ENCODE measurements at places on chromosomes 6 and 20.

GRCh38 chr6:137731960-137732616 is 135.0 kb upstream of the TNFAIP3 start:
- DNase-seq, result peak; percentile 33

- no peak for DNase-seq
Measured at GRCh38 chr6:37357288-37357687, 3.5 kb downstream of the RNF8 start.

GRCh38 chr20:20447196-20447595 is 79.3 kb downstream of the INSM1 start:
- DNase-seq, result no peak

GRCh38 chr20:62924442-62925075 is 1.7 kb downstream of the DIDO1 start:
- no peak for DNase-seq

- DNase-seq, result peak; percentile 59
Measured at GRCh38 chr6:14763139-14763538, 482.7 kb upstream of the JARID2 start.

- DNase-seq, result no peak
Measured at GRCh38 chr6:57432919-57433684, 115.7 kb downstream of the PRIM2 start.

DNA sequence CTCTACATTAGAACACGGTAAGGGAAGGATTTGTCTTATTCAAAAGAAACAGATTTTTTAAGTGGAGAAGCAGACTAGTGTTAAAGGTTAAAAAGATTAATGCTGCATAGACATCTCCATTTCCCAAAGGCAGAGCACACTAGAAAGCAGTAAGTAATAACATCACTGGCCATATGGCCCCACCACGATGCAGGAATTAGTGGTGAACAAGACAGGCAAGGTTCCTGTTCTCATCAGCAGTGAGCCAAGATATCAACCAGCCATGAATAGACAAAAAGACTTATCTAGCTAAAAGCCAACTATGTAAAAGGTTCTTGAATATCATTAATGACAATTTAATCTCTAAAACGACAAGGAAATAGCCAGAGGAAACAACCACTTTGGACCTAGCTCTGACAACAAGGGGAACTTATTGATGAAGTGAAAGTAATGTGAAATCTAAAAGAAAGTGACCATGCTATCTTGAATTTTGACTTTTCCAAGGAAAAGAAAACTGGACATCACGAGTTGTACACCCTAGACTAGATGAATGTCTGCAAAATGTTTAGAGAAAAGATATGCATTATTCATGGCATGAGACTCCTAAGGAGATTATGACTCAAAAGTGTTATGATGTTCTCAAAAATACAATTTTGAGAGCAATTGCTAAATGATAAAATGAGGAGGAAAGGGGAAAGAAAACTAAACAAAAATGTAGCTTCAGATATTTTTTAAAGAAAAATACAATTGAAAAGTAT is 157.9 kb upstream of the STXBP5 start:
- no peak for DNase-seq

- no peak for DNase-seq
Measured at GRCh38 chr6:136398453-136398852, 108.8 kb upstream of the BCLAF1 start.

- DNase-seq, result no peak
Measured at GRCh38 chr6:152049502-152049901, 242.0 kb downstream of the ESR1 start.

DNA sequence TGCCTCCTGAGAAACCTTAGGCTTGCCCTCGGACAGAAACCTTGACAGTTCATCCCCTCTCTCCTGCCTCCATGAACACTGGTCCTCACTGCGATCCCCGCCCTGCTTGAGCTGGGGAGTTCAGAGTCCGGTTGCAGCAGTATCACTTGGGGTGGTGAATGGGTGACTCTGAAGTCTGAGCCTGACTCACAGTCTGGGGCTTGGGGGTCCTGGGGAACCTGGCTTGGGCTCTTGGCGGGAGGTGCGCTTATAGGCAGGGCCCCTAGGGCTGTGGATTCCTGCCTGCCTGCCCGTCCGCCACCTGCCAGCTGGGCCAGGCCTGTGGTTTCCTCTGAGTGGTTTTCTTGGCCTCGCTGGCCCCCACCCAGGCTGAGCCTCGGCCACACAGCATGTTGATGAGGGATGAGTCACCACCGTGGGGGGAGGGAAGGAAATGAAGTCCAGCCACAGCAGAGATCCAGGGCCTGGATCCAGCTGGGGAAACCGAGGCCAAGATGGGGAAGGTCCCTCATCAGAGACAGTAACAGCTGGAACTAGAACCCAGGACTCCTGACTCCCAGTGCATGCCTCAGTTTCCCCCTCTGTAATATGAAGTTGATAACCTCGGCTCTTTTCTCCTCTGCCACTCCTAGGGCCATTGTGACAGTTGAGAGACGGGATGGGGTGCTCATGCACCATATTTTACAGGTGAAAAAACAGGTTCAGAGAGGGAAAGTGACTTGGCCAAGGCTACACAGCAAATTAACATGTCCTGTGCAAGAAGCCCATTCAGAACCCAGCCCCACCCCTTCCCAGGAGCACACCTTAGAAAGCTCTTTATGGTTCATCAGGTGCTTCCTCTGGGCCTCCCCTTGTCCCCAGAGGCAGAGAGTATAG is 9.2 kb downstream of the FOXS1 start:
- DNase-seq, result peak; percentile 56

DNA sequence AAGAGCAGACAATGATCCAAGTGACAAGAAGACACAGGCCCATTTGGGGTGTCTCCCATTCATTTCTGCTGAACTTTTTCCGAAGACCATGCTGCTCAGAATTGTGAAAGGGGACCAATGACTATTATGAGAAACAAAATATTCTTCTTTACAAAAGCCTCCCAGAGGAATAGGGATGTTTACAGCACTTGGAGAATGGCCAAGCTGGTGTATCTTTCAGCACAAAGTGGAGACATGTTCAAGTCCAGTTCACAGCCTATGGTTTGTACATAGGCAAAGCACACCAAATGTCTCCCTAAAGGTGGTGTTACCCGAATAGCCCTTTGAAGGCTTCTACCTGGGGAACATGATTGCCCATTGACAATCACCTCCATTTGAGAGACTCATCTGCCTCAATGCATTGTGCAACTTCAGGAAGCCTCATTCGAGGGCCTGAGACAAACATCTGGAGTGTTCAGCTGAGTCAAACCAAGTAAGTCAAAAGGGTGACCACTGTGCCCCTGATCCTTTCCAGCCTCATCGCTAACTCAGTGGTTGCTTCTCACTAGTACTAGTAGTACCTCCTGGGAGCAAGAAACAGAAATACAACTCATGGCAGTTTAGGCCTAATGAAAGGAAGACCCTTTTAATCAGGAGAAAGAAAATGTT is 451.0 kb upstream of the MARCKS start:
- no peak for DNase-seq

- DNase-seq, result no peak
Measured at GRCh38 chr6:138030872-138031271, 76.3 kb downstream of the PERP start.

DNA sequence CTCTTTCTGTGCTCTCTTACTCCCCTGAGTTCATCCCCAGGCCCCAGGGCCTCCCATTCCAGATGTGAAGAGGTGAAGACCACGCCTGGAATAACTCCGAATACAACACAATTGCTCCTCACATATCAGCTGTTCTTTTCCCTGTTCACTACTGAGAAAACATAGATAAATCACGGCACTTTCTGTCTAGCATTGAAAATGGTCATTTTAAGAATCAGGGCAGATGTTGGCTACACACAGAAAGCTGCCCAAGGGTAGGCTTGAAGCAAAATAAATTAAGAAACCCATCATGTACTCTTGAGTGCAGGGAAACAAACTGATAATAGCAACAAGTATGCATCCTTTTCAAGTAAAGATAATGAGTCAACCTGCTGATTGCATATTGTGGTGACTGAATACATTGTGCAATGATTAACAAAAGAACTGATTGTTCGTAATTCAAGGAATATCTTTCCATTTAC is 382.5 kb downstream of the PRKN start:
- no peak for DNase-seq

DNA sequence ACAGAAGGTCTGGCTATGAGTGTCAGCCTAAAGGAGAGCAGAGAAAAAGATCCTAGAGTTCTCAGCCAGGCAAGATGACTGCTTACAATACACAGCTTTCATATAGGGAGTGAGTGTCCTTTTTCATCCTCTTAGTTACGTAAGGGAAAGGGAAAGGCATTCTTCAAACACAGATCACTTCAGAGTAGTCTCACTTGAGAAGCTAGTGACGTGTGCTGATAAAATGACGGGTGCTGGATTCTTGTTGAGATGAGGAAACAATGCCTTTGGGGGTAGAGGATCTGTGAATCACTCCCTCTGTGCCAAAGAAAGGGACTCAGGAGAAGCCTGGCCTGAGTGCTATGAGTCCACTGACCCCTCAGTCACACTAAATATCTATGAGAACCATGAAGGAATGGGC is 117.3 kb downstream of the QRSL1 start:
- peak; percentile 80 for DNase-seq

GRCh38 chr6:2622671-2623070 is 128.1 kb downstream of the MYLK4 start:
- DNase-seq, result no peak

Data from A549 (cell line).